ENCODE measurements at places on chromosomes 3 and 15. TPM values are rescaled to one million over a fixed set of nuclear protein-coding genes. Genes with fewer than 3 reads are reported as not detected.
A peak's percentile ranks its signal among the peaks of the same experiment; 100 is the strongest.

- DNase-seq = no peak
Observed at GRCh38 chr15:93861956-93862741, 369.2 kb upstream of the MCTP2 start.

GRCh38 chr3:72095521-72095920, 310.6 kb upstream of the PROK2 start:
- no peak for DNase-seq

DNA sequence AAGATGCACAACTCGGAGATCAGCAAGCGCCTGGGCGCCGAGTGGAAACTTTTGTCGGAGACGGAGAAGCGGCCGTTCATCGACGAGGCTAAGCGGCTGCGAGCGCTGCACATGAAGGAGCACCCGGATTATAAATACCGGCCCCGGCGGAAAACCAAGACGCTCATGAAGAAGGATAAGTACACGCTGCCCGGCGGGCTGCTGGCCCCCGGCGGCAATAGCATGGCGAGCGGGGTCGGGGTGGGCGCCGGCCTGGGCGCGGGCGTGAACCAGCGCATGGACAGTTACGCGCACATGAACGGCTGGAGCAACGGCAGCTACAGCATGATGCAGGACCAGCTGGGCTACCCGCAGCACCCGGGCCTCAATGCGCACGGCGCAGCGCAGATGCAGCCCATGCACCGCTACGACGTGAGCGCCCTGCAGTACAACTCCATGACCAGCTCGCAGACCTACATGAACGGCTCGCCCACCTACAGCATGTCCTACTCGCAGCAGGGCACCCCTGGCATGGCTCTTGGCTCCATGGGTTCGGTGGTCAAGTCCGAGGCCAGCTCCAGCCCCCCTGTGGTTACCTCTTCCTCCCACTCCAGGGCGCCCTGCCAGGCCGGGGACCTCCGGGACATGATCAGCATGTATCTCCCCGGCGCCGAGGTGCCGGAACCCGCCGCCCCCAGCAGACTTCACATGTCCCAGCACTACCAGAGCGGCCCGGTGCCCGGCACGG, 991 bp downstream of the SOX2 start:
- DNase-seq = peak; percentile 68

C3orf22 gene
- total RNA-seq = not detected

RBMS3 gene
- 31.7 TPM for total RNA-seq

Measured in SJSA1 (cell line).